ENCODE measurements at places on chromosomes 3 and 15.
A peak's percentile ranks its signal among the peaks of the same experiment; 100 is the strongest.

DNA sequence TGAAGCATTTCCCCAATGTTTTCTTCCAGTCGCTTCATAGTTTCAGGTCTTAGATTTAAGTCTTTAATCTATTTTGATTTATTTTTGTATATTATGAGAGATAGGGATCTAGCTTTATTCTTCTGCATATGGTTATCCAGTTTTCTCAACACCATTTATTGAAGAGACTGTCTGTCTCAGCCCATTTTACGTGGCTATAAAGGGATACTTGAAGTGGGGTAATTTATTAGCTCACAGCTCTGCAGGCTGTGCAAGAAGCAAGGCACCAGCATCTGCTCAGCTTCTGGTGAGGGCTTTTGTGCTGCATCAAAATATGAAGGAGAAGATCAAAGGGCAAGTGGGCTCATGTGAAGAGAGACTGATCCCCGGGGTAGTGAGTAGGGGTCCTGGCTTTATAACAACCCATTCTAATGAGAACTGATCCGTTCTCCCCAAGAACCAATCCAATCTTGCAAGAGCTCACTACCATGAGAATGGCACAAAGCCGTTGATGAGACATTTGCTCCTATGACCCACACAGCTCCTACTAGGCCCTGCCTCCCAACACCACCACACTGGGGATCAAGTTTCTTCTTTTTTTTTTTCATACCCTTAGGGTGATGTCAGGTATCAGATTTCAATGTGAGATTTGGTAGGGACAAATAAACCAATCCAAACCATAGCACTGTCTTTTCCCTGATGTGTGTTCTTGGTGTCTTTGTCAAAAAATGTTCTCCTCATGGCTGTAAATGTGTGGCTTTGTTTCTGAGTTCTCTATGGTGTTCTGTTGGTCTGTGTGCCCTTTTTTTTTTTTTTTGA is 63.2 kb downstream of the IQGAP1 start:
- DNase-seq = no peak

- DNase-seq = no peak
Observed at GRCh38 chr3:72659596-72659995, 188.6 kb downstream of the SHQ1 start.

DNA sequence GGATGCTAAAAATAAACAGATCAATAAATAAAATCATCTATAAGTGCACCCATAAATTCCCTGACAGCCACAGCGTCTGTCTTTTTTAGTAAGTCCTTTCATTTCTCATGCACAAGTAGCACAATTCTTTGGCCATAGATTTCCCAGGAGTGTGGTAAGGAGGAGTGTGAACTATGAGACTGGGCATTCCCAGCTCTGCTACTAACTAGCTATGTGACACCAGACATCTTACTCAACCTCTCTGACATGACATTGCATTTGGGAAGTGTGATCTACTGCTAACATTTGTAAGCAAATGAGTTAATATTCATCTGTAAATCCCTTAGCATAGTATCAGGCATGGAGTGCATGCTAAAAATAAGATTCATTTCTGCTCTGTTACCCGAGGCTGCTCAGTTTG is 301.7 kb downstream of the NTRK3 start:
- DNase-seq = no peak

GRCh38 chr15:32030795-32031194 is 480 bp downstream of the CHRNA7 start:
- no peak for DNase-seq

DNA sequence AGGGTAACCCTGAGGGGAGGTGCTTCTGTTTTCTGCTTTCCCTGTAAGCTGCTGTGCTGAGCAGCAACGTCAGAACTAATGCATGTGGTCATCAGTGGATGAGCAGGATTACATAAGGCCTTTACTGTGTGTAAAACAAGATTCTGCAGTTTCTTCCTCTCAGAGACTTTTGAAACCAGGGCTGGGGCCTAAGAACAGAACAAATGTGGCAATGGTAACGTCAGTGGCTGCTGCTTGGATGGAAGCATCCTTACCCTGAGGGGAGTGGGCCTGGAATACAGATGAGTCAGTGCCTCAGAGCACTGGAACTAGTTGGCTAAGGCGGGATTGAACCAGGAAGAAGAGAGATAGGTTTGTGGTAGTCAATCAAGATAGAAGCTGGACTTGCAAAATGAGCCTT is 180.2 kb upstream of the KCNH8 start:
- no peak for DNase-seq

- DNase-seq = no peak
Observed at GRCh38 chr3:174540116-174540908, 318.8 kb upstream of the NAALADL2 start.

DNA sequence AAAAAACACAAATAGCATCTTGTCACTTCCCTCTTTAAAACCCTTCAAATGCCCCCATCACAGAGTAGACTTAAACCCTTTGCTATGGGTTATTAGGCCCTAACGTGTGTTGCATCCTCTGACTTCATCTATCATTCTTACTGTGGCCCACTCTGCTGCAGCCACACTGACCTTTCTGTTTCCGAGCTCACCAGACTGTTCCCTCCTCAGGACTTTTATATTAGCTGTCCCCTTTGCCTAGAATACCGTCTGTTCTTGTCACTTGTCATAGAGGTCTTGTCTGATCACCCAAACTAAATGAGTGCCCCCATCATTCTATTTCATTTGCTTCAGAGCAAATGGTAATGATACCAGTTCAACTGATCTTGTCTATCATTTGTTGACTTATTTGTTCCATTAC is 877 bp upstream of the FEM1B start:
- DNase-seq = no peak

DNA sequence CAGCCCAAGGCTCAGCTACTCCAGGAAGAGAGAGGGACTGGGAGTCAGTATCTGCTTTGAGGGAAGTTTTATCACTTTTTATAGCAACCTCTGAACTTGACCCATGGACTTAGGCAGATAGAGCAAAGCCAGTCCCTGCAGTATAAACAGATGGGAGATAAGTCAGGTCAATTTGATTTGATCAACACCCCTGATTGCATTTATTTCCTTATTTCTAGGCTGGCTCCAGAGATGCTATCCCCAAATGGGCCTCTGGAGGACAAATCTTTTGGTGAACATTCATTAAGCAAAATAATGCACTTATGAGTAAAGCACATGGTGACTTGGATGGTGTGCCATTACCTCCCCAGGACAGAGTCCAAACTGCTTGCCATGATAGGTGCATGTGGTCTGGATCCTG is 8.9 kb upstream of the IDH3A start:
- no peak for DNase-seq

DNA sequence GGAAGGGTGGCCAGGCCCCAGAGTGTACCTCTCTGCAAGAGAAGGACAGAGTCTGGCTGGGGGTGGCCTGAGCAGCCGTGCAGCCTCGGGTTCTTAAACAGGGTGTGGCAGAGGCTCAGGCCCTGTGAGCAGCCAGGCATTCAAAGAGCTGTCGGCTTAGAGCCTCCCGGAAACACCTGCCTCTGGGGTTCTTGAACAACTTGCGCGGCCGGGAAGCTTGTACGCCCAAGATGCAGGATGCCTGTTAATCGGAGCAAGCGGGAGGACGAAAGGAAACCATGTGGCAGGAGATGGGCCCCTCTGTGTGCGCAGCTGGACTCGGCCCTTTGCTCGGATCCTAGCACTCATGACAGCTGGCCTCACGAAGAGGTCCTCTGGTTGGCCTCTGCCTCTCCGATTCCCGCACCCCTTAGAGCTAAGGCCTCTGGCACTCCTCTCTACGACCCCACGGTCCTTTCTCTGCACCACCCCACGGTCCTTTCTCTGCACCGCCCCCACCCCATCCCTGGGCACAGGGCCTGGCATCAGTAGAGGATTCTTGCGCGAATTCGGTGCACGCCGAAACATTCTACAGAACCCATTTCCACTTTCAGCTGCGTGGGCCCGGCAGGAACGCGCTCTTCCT is 23.9 kb upstream of the TXNRD3 start:
- no peak for DNase-seq

GRCh38 chr15:40128766-40129660 is 20.3 kb upstream of the BMF start:
- no peak for DNase-seq

GRCh38 chr3:142889212-142890014 is 530 bp upstream of the PCOLCE2 start:
- DNase-seq = no peak

DNA sequence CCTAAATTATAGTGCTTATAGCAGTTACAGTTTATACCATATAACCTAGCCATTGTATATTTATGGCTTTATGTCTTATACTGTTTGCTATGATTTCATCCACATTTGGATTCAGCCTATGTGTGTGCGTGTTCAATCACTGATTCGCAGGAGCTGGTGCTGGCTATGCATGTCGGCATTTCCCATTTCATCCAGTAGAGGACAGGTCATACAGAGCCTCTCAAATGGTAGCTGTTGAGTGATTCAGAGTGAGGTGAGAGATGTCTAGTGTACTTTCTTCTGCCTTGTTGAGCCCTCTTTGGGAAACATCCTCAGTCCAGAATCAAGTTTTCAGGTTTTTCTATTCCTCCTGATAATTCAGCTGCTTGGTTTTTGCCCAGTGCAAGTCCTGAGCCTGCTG is 76.1 kb downstream of the FRMD4B start:
- no peak for DNase-seq

DNA sequence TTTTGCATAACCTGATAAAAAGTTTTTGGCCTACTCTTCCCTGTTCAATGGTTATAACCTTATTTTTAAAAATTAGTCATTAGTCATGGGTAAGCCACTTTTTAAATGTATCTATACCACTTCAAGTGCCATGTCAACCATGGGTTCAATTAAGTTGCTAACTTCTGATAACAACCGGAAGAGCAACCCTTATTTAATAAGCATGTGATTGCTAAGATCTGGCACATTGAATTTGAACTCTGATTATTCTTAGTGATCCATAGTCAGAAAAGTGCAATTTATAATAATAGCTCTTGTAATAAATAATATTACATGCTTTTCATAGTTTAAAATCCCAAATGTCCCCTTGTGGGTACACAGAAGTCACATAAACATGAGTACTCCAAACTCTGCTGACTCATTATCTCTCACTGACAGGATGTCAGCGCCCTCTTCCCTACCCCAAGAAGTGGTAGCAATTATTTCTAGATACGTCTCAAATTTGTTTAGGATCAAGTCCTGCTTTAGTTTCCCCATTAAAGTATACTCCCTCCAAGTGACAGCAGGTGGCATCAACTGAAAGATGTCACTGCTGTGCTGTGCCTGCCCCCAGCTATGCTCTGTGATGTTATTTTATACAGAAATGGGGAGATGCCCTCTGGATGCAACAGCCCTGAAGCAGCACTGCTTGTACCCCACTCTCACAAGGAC is 18.6 kb downstream of the SAMD7 start:
- DNase-seq = peak; percentile 3

GRCh38 chr15:84961114-84961452 is 20.6 kb upstream of the PDE8A start:
- no peak for DNase-seq

DNA sequence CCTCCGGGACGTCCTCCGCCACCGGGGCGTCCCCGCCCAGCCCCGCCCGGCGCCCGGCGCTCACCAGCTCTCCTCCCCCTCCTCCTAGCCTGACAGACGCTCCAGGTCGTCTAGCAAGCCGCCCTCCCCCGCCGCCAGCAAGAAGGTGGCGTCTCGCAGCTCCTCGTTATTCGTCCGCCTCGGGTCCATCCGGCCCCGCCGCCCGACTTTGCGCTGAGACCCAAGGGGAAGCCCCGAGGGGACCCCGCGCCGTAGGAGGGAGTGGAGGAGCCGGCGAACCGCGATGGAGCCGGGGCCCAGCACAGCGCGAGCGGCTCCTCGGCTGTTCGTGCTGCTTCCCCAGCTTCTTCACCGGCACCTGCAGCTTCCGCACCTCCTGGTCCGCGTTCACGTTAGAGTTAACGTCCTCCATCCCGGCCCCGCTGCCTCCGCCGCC is 26.3 kb upstream of the MTHFS start:
- DNase-seq = no peak

DNA sequence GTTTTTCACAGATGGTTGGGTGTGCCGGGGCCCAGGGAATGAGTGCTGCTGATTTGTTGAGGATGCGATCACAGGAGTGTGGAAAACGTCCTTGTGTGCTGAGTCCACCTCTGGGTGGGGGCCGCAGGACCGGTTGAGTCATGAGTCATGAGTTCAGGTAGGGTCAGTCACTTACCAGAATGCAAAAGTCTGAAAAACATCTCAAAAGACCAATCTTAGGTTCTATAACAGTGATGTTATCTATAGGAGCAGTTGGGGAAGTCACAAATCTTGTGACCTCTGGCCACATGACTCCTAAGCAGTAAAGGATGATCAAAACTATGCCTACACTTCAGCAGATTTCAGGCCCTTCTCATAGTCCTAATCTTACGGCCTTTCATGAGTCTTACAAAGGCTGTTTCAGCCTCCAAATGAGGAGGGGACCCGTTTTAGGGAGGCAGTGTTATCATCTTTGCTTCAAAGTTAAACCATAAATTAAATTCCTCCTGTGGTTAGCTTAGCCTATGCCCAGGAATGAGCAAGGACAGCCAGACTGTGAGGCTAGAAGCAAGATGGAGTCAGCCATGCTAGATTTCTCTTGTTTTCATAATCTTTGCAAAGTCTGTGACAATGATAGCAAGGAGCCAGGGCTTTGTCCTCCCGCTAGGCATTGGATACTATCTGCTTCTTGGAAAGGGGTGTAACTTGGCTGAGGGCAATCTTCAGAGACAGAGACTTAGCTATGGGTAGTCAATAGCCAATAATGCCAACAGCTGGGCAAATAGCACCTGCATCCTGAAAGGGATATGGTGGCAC is 30.6 kb upstream of the PIAS1 start:
- DNase-seq = no peak

- no peak for DNase-seq
Observed at GRCh38 chr3:50724831-50725230, 50.1 kb downstream of the DOCK3 start.

DNA sequence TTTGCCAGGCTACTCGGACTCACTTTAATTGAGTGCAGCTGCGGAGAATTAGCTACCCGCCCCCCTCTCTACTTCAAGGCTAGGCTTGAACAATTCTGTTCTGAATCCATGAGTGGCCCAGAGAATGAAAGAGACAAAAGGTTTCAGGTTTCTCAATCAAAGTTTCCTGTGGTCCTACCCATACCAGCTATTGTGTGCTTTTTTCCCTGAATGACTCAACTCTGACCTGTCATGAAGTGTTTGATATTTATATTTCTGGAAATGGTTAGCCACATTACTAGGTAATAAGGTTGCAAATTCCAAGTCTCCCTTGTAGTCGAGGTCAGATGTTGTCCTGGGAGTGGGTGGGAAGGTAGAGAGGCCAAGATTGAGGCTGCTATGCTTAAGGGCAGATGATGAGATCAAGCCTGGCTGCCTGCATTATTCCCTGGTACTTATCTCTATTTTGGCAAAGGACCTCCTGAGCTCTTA is 392.7 kb upstream of the TBL1XR1 start:
- DNase-seq = no peak

DNA sequence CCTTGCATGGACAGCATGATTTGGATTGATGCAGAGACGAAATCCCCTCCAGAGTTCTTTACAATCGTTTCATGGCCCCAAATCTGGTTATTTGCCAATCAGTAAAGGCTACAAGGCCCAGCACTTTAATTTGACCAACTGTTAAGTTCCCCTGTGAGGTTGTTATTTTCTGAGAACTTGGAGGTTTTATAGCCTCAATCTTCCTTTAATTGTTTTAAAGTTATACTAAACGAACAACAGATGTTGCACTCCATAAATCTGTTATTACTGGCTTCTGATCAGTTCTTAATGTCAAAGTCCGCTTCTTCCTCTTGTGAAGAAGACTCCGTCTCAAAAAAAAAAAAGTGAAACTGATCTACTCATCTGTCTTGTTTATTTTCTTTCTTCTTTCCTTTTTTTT is 30.8 kb downstream of the LARP6 start:
- DNase-seq = no peak

Data from GDM1 (cell line).